Activated naive CD4-positive, alpha-beta T cell treated with anti-CD3 and anti-CD28 coated beads, Interleukin-2, amount 10 ng/mL, durations not matched to agents 7 days and 5 days (primary cell): ENCODE measurements at places on chromosomes 16 and 17.
A peak's percentile ranks its signal among the peaks of the same experiment; 100 is the strongest.

DNA sequence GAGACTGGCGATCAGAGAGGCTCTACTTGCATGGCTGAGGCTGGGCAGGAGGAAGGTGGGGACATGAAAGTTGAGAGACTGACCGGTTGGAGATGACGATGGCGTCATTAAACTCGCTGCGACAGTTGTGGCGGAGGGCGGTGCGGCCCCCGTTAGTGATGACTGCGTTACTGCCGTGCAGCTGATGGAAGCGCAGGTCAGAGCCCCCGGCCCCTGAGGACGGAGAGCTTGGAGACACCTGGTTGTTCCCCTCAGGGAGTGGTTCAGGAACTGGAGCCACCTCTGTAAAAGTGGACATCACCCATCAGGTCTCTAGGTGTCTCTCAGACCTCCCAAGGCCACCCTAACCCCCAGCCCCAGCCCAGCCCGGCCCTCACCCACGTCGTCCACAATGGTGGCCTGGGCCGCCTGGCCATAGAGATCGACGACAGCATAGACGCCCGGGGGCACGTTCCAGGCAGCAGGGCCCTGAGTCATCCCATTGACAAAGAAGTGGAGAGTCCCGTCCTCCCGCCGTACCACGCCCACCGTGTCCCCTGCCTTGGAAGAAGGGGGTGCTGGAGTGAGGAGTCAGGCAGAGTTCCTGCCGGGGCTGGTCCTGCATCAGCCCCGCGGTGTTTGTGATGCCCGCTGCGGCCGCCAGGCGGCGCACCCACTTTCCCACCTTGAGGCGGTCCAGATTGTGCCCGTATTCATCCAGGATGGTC lies 5.3 kb downstream of the NEURL4 start:
- DNase-seq, result peak; percentile 76

DNA sequence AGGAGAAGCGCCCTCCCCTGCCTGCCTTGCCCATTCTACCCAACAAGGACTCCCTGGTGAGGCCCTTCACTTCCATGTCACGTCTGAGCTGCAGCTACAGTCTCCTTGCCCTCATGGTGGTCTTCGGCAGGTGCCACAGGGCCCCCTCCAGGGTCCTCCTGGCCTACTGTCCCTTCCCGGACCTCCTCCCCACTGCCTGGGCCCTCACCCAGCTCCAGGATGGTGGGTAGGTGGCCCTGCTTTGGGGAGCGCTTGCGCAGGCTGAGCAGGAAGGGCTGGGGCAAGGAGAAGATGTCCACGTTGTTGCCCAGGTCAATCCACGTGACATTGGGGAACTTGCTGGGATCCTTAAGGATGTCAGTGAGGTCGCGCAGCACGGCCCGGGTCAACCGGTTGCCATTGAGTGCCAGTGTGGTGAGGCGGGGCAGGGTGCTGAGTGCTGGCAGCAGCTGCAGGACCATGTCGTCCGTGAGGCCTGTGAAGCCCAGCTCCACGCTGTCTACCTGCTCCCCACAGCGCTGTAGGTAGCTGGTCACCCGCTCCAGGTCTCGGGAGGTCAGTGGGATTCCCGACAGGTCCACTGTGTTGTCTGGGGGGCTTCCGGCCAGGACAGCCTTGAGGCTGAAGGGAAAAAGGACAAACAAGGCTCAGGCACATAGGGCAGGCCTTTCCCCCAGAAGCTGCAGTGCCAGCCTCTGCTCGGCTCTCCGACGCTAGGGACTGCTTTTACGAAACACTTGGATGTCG lies 28.3 kb downstream of the TRPV2 start:
- DNase-seq, result no peak

DNA sequence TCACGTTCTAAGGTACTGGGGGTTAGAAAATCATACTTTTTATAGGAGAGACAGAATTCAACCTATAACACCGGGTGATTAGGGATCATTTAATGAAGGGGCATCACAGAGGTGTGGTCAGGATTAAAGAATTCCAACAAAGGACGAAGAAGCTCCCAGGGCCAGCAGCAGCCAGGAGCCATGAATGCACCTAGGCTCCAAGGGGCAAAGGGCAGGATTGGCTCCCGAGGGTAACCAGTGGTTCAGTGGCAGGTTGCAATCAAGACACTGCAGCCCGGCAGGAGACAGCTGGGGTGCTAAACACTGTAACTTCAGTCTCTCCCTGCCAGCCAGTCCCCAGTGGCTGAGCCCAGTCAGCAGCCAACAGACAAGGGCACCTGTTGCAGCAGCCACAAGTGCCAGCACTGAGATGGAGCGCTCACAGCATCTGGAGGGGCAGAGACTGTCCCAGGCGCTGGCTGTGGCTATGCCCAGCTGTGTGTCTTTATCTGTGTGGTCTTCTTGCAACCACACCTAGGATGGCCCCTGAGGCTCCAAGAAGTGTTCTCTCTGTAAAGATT lies 23.9 kb downstream of the DHRS7C start:
- no peak for DNase-seq

DNA sequence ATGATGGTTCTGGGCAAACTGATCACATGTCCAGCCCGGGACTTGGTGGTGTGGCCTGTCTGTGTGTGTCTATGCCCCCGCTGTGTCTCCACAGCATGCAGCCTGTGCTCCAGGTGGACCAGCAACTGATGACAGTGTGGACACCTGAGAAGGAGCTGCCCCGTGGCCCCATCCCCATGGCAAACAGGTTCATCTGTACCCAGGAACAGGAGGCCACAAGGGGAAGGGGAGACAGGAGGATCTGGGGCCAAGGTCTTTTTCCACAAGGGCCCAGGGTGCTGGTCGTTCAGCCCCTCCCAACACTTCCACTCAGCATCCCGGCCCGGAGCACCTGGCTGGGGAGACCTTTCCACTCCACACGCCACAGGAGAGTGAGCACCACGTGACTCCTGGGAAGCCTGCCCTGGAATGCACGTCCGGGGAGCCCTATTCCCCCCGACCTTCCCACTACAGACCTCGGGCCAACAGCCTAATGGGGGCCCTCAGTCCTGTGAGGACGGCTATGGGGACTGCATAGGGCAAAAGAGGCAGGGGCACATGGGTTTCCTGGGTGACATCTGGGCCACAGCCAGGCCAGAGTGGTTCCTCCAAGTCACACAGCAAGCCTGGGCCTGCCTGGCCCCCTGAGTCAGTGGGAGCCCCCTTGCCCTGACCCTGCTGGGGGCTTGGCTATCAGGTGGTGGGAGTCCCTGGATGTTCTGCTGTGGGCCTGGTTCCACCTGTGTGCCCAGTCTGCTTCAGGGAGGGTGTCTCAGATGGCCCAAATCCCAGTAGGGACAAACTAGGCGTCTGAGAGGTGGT lies 20.8 kb upstream of the NXPH3 start:
- DNase-seq, result no peak

DNA sequence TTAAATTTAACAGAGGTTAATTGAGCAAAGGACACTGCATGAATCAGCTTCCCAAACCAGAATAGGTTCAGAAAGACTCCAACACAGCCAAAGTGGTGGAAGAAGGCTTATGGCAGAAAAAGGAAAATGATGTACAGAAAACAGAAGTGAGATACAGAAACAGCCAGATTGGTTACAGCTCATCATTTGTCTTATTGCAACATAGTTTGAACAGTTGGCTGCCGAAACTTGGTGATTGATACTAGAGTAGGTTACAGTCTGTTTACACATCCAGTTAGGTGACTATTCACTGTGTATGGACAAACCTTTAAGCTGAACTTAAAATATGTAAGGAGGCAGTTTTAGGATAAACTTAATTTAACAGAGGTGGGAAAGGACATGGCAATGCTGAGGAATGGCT lies 18.3 kb downstream of the TMEM100 start:
- no peak for DNase-seq

DNA sequence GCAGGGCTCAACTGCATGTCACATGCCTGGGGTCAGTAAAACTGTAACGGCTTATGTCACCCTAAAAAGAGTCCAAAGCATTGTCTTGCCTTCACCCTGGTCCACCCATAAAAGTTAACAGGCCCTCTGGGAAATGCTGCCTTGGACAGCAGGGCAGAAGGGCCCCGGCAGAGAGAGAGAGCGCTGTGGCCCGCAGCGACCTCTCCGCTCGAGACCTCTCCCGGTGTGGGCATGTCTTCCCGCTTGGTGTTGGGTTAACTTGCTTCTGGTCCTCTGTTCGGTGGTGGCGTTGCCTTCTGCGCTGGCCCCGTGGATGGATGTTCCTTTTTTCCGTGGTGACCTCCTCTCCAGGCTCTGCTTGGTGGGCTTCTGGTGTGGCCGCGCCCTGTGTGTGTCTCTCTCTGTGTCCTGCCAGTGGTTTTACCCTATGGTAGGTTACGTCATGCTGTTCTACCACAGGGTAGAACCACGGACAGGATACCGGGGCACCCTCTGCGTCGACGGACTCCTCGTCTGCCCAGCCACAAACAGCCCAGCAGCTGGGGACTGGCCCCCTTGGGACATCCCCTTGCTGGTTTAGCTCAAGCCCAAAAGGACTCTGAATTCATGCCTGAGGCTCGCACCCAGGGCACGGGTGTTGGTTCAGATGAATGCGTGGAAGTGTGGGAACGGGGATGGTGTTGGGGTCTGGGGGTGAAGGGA lies 18.3 kb upstream of the CLEC18A start:
- DNase-seq, result no peak

- DNase-seq, result no peak
Measured at GRCh38 chr16:85625053-85625452, 11.9 kb downstream of the GSE1 start.

- DNase-seq, result peak; percentile 40
Measured at GRCh38 chr17:79778504-79779083, 646 bp downstream of the CBX2 start.

- DNase-seq, result no peak
Measured at GRCh38 chr17:46995841-46996571, 17.0 kb upstream of the RPRML start.
